ENCODE measurements at places on chromosomes 2 and 18. TPM values are rescaled to one million over a fixed set of nuclear protein-coding genes. Genes with fewer than 3 reads are reported as not detected.

GRCh38 chr2:136005462-136006196 is 20.2 kb upstream of the DARS1 start:
- DNase-seq = no peak

DNA sequence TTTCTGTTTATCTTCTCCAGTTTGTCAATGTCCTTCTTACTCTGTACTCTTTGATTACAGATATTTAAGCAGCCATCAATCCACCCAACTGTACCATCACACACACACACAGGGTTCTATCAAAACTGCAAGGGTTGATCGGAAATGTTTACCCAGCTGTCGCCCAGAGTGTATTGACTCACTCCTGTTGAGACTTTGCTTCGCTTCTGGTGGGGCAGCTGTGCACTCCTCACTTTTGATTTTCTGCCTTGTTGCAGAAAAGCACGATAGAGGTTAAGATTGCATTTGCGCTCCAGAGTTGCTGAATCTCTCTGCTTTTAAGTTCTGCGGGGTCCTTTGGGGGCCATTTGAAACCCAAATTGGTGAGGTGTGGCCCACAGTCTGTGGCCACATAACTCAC is 216.2 kb downstream of the SETBP1 start:
- DNase-seq = no peak

- no peak for DNase-seq
Measured at GRCh38 chr2:181596556-181596955, 60.3 kb downstream of the CERKL start.

DNA sequence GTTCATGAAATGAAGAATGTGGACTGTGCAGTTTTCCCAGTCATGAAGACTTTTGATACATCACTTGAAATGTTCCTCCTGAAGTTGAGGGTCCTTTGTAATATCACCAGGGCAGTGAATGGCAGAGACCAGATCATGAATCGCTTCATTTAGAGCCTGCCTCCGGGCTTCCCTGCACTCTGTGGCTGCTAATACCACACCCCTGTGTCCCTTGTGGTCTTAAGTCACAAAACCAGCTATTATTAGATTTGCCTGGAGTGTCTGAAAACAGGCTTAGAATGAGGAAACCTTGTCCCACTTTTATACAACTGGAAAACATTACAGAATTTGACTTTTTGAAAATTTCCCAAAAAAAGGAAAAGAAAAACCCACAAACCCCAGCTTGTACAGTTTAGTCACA is 147.9 kb downstream of the MGAT5 start:
- DNase-seq = no peak

DNA sequence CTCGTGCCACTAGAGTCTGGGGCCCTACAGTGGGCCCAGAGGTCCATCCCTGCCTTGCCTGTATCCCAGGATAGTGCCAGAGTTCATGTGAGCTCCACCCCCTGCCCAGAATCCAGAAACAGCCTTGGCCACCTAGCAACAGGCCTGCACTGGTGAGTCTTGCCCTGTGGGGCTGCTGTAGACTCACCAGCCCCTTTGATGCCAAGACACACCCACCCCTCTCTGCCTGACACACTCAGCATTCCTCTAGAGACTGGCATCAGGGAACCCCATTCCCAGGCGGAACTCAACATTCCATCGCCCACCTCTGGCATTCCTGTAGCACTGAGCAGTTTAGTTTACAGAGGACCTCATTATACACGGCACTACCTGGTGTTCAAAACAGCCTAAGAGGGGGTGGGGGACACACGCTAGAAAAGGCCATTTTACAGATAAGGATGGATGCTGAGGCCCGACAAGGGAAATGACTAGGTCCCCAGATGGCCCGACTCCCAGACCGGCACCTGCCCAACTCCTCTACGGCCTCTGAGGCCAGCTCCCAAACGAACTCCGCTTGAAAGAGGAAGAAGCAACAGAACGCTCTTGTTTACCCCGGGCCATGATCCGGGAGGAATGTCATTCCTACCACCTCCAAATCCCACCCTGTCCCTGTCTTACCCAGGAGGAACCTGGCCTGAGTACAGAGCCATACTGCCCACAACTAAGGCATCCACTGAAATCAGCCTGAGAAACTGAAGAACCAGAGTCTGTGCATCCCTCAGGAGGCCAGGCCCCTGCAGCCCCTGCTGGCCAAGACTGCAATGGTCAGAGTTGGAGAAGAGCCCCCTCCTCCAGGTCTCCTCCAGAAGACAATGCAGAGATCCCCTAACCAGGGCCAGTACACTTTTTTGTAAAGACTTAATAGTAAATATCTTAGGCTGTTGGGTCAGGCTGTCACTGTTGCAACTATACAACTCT is 180.2 kb downstream of the TNS1 start:
- DNase-seq = no peak

- DNase-seq = no peak
Measured at GRCh38 chr2:72849138-72849462, 23.3 kb upstream of the EXOC6B start.

GRCh38 chr2:28224648-28225472 is 167.8 kb upstream of the FOSL2 start:
- no peak for DNase-seq

Gene CENPA
- total RNA-seq = 45.6 TPM

Gene CERKL
- not detected for total RNA-seq

- no peak for DNase-seq
Measured at GRCh38 chr2:38635139-38635538, 30.8 kb upstream of the GALM start.

DNA sequence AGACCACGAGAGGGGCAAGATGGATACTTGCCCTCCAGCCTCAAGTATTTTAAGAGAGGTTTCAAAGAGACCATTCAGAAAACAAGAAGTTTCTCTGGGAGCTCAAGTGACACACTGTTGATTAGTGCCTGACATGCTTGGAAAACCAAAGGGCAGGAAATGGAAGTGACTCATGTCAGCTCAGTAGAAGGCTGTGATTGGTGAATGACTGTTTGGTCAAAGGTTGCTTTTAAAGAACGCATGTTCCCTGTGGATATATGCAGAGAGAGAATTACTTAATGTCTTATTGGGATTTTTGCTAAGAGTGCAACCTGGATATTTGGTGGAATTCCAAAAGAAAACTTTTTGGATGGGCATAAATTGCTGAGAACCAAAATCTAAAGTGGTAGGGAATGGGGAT is 549.9 kb downstream of the XIRP2 start:
- no peak for DNase-seq

DNA sequence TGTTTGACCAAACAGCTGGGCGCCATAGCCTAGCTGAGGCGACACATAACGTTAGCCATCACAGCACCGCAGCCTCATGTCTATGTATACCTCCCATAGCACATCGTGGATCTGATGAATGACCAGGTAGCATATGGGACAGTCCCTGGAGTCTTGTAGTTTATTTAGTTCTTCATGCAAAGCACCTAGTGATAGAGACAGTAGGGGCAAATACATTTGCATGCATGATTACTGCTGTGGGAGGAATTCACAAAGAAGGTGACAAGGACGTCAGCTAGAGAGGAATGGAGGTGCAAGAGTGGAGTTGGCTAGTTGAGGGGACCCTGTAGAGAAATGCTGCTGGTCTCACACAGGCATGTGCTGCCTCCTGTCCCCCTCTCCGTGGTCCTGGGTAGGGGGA is 478.9 kb upstream of the HS6ST1 start:
- no peak for DNase-seq

GRCh38 chr2:30325600-30326328 is 94.4 kb downstream of the LBH start:
- no peak for DNase-seq

- no peak for DNase-seq
Measured at GRCh38 chr18:73752546-73752945, 395.1 kb downstream of the FBXO15 start.

Gene ORMDL1
- 33.8 TPM for total RNA-seq

GRCh38 chr2:48092846-48093803 is 186.8 kb upstream of the FBXO11 start:
- DNase-seq = no peak

Gene CDKL4
- not detected for total RNA-seq

- no peak for DNase-seq
Measured at GRCh38 chr18:35511428-35511827, 13.7 kb upstream of the INO80C start.

Gene C2orf66
- total RNA-seq = not detected

GRCh38 chr2:85522090-85522647 is 16.8 kb upstream of the MAT2A start:
- no peak for DNase-seq

DNA sequence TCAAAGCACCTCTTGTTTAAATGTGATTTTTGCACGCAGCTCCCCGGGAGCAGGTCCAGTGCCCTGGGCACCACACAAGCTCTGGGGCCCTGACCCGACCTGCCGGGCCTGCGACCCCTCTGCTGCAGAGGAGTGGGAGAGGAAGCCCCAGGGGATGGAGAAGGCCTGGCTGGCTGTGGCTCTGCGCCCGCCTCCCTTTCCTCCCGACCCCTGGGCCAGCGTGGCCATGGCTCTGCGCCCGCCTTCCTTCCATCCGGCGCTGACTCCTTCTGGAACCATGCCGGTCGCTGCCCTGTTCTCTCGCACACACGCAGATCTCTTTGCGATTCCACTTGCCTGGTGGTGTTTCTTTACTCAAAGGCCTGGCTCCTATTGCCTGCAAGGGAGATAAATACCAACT is 166.5 kb upstream of the SALL3 start:
- DNase-seq = no peak

GRCh38 chr2:202096736-202097135 is 23.7 kb downstream of the KIAA2012 start:
- no peak for DNase-seq

GRCh38 chr2:236568068-236568921 is 1.3 kb upstream of the ACKR3 start:
- no peak for DNase-seq

GRCh38 chr18:7272311-7273049 is 41.6 kb downstream of the LRRC30 start:
- DNase-seq = no peak

GRCh38 chr18:65133610-65134009 is 617.2 kb upstream of the CDH7 start:
- no peak for DNase-seq

Gene BCL11A
- 0.07 TPM for total RNA-seq

DNA sequence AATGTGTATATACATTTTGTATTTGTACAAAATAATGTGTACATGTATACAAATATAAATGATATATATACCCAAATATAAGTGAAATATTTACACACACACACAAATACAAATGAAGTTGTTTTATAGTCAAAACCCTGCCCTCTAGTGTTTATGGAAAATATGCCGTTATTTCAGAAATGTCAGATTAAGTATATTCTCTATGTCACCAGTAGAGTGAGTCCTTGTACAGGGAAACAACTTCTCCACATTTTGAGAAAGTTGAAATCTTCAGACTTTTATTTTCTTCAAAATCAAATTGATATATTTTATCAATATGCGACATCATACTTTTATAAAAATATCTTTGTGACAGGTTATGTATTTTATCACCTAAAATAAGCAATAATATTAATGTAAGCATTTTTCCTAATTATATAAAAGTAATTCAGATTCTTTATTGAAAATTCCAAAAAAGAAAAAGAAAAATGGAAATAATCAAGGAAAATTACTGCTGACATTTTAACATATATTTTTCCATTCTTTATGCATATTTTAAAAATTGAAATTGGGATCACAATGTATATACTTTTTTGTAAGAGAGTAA is 22.4 kb downstream of the ARL6IP6 start:
- peak; percentile 61 for DNase-seq

DNA sequence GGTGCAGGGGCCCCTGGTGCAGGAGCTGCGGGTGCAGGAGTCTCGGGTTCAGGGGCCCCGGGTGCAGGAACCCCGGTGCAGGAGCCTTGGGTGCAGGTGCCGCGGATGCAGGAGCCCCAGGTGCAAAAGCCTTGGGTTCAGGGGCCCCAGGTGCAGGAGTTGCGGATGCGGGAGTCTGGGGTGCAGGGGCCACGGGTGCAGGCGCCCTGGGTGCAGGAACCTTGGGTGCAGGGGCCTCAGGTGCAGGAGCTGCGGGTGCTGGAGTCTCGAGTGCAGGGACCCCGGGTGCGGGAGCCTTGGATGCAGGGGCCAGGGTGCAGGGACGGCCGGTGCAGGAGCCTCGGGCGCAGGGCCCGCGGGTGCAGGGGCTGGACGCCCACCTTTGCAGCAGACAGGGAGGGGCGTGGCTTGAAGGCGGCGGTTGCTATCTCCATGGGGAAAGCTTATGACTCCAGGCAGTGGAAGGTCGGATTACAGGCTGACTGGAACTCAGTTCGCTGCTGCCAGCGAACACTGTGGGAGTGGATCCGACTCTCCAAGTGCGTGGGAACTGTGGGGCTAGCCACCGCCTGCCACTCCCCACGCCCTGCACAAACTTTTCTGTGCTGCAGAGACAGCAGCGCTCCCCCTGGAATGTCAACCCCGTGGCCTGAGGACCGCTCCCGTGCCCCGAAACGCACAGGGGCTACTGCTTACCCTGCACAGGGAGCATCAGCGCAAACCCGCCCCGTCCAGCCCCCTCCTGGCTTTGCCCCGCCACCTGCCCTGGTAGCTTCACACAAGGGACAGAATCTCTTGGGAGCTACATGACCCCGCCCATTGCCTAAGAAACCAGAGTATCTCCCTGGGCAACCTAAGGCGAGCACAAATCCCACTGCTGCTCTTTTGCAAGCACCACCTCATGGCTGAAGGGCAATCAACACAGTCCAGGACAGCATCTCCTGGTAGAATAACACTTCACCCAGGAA is 40.3 kb downstream of the COPS9 start:
- no peak for DNase-seq

- peak; percentile 69 for DNase-seq
Measured at GRCh38 chr2:240387669-240388358, 47.6 kb upstream of the GPC1 start.

DNA sequence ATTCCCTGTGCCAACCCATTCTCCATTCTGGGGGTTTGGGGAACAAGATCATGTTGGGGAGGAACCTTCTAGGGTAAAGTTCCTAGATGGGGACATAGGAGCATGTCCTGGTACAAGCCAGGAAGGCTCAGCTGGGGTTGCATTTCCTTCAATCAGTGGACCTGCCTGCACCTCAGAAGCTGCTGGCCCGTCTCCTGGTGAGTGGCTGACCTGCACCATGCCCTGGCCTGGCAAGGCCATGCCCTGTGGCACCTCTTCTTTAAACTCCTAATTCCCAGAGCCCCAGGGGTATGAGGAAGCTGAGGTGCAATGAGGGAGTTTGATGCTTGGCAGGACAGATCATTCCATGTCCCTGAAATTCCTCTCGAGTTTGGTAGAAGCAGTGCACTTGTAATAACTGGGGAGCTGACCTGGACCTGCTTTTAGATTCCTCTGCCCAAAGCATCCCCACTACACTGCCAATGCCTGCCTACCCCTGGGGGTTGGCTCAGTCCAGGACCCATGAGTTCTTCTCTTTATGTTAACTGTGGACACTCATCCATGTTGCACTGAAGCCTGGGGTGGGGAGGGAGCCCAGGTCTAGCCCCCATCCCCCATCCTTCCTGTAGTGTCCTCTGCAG is 25.3 kb downstream of the MROH2A start:
- DNase-seq = no peak

Gene DCC
- total RNA-seq = not detected

Measured in K562 (cell line).